ENCODE measurements at places on chromosomes 11 and 22.

DNA sequence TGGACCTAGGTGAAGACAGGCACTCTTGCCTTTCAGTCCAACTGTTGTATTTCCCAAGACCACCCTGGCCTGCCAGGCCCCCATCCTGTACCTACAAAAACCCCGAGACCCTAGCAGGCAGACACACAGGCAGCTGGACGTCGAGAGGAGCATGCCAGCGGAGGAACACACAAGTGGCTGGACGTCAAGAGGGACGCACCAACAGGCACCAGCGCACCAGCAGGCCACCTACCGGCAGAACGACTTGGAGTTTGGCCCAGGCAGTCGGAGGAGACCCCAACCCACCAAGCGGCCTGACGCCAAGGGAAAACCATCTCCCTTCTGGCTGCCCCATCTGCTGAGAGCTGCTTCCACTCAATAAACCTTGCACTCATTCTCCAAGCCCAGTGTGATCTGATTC is 1883.4 kb upstream of the RAG2 start:
- H3K4me3 ChIP-seq: no peak overlapping the region
- H3K27me3 ChIP-seq: no peaks in the 10 kb centered on the region
- H3K27ac ChIP-seq: no peak overlapping the region
- no peak for DNase-seq

- H3K27ac ChIP-seq: no peak overlapping the region
- no peak for DNase-seq
- H3K4me3 ChIP-seq: no peak overlapping the region
- H3K4me1 ChIP-seq: peaks cover 4% of the 10 kb centered on the region
- no peaks in the 10 kb centered on the region for H3K27me3 ChIP-seq
Observed at GRCh38 chr22:38186429-38186828, 4.8 kb upstream of the PLA2G6 start.

DNA sequence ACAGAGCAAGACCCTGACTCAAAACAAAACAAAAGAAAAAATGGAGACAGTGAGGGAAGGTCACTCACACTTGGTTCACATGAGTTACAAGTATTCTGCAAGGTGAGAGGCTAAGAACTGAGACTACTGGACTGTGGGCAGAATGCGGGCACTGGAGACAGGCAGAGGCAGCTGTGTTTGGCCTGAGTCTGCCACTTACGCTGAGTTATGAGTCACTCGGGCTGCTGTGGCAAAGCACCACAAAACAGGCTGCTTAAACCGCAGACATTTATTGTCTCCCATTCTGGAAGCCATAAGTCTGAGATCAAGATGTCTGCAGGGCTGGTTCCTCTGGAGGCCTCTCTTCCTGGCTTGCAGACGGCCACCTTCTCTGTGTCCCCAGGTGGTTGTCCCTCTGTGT is 122.8 kb downstream of the SHANK2 start:
- no peak overlapping the region for H3K27ac ChIP-seq
- DNase-seq: no peak
- H3K4me1 ChIP-seq: no peaks in the 10 kb centered on the region
- no peaks in the 10 kb centered on the region for H3K27me3 ChIP-seq
- H3K36me3 ChIP-seq: no peaks in the 10 kb centered on the region

DNA sequence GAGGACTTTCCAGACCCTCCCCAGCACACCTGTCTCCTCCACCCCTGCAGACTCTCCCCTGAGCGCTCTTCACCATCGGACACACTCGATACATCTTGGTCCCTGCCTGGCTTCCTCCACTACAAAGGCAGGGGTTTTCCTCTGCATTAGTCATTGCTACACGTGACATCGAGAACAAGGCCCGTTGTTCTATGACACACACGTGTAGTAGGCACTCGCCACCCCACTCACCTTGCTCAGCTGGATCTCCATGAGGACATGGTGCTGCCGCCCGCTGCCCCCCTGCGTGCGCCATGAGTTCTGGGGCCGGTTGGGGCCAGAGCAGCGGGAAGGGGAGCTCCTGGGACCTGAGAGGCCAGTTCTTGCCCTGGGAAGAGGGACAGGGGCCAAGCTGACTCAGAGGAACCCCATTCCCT is 16.7 kb downstream of the ATG2A start:
- peaks cover 10% of the 10 kb centered on the region for H3K36me3 ChIP-seq
- H3K4me3 ChIP-seq: peak overlapping the region; percentile 59
- no peaks in the 10 kb centered on the region for H3K27me3 ChIP-seq

DNA sequence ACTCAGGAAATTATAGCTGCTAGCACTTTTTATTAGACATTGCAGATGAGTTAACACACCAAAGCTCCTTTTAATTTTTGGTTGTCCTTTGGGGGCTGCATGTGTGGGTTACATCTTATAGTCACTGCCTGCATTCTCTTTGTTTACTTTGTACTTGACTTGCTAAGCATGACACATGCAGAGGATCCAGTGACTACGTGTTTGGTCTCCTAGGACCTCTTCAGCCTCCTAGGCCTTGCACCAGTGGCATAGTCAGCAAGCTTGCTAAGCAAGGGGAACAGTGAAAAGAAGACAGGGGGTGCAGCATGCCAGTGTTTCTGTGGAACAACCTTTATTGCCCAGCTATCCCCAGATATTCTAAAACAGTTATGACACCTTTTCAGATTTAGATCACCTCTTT is 108.2 kb downstream of the PAX6 start:
- no peaks in the 10 kb centered on the region for H3K27me3 ChIP-seq
- no peaks in the 10 kb centered on the region for H3K4me1 ChIP-seq
- no peak overlapping the region for H3K4me3 ChIP-seq
- no peaks in the 10 kb centered on the region for H3K36me3 ChIP-seq
- DNase-seq: no peak

GRCh38 chr11:4903484-4903883 is at the start of gene OR51A7:
Gene OR51A7, plus strand, starts transcription at chr11:4903783. Its CDS starts 3,587 bp downstream, at chr11:4907370.
- no peak within 1 kb of the TSS for H3K4me3 ChIP-seq
- H3K27me3 ChIP-seq: no peaks in the 10 kb centered on the region
- DNase-seq: no peak
- no peaks in the 10 kb centered on the region for H3K4me1 ChIP-seq
- H3K36me3 ChIP-seq: no peaks in the 10 kb centered on the region
- peak within 1 kb of the TSS; percentile 20 for H3K27ac ChIP-seq

DNA sequence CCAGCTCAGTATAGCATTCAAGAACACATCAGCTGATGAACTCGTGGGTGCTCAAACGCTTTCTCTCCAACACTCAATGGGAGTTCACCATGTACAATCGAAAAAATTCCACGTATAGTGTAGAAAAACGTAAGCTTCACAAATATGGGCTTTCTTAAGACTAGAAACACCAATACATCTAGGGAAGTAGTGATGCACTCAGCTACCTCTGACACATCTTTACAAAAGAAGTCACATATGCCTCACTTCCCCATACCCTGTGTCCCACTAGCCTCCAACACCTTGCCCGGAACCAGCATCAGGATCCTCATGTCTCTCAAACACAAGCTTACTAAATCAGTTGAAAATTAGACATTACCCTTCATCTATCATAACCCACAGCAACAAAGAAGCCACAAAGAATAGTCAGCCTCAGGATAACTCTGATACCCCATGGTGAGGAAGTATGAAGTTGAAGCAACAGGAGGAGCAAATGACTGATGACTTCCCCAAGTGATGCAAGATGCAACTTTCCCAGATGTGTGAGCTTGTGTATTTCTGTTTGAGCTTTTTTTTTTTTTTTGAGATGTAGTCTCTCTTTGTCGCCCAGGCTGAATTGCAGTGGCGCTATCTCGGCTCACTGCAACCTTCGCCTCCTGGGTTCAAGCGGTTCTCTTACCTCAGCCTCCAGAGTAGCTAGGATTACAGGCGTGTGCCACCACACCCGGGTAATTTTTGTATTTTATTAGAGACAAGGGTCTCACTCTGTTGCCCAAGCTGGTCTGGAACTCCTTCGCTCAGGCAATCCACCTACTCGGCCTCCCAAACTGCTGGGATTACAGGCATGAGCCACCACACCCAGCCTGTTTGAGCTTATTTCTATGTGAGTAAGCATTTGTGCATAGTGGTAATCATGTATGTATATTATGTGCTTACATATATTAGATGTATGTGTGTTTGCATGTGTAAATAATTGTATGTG is 8.5 kb upstream of the DENND5A start:
- no peaks in the 10 kb centered on the region for H3K36me3 ChIP-seq
- H3K27me3 ChIP-seq: no peaks in the 10 kb centered on the region
- H3K4me1 ChIP-seq: peaks cover 8% of the 10 kb centered on the region
- no peak for DNase-seq

DNA sequence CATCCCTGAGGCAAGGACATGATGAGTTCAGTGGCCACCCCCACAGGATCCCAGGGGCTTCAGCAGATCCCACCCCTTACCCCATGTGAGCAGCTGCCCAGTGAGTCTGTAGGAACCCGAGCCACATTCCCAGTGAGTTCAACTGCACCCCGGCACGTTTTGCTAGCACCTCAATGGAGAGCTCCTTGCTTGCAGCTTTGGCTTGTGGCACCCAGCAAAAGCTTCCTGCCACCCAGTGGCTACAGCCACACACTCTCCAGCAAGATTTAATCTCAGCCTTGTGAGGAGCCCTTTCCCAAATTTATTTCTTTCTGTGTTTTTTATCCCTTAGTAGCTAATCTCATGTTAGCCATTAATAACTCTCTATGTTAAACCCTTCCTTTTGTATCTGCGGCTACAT is 4.0 kb downstream of the SAA1 start:
- peaks cover 1% of the 10 kb centered on the region for H3K36me3 ChIP-seq
- no peak overlapping the region for H3K4me3 ChIP-seq
- H3K27ac ChIP-seq: no peak overlapping the region
- H3K27me3 ChIP-seq: no peaks in the 10 kb centered on the region
- peaks cover 7% of the 10 kb centered on the region for H3K4me1 ChIP-seq
- DNase-seq: no peak

GRCh38 chr11:130691581-130691980 is 224.7 kb downstream of the SNX19 start:
- no peak for DNase-seq
- no peaks in the 10 kb centered on the region for H3K36me3 ChIP-seq
- no peaks in the 10 kb centered on the region for H3K4me1 ChIP-seq
- H3K27me3 ChIP-seq: peaks cover 12% of the 10 kb centered on the region

GRCh38 chr11:130798280-130798679 is 118.0 kb downstream of the SNX19 start:
- H3K27ac ChIP-seq: no peak overlapping the region
- H3K36me3 ChIP-seq: no peaks in the 10 kb centered on the region
- no peaks in the 10 kb centered on the region for H3K27me3 ChIP-seq
- H3K4me1 ChIP-seq: no peaks in the 10 kb centered on the region

DNA sequence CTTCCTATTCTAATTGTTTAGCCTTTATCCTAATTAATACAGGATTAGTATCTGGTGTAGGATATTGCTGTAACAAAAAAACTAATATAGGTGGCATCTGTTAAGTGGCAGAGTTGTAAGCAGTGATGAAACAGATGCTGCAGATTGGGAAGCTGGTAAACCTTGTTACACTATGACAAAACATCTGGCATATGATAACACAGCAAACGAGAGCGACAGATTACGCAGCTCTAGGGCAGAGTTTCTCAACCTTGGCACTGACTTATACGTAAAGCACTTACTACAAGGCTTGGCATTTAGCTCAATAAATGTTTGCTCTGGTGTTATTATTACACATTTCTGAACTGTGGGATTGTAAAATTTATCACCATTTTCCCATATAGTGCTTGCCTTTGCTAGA is 137.0 kb downstream of the ATG16L2 start:
- H3K36me3 ChIP-seq: peaks cover 4% of the 10 kb centered on the region
- H3K4me3 ChIP-seq: no peak overlapping the region
- H3K27ac ChIP-seq: no peak overlapping the region
- H3K27me3 ChIP-seq: no peaks in the 10 kb centered on the region
- H3K4me1 ChIP-seq: no peaks in the 10 kb centered on the region

DNA sequence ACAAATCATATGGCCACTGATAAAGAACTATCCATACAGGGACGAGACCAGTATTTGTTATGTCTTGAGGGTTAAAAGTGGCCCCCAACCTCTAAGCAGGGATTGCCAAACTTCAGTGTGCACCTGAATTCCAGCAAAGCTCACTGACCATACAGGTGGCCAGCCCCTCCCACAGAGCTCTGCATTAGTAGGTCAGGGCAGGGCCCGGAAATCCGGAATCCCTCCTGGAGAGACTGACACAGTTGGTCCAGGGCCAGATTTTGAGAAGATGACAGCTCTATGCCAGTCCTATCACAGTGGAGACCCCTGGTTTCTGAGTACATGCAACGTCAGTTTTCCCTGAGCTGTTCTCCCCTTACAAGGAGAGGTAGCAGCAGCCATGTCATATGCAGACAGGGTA is 20.8 kb downstream of the VPS37C start:
- H3K27me3 ChIP-seq: no peaks in the 10 kb centered on the region
- H3K36me3 ChIP-seq: peaks cover 2% of the 10 kb centered on the region
- H3K4me1 ChIP-seq: peaks cover 7% of the 10 kb centered on the region
- no peak overlapping the region for H3K27ac ChIP-seq
- no peak overlapping the region for H3K4me3 ChIP-seq

- H3K27ac ChIP-seq: no peak overlapping the region
- H3K27me3 ChIP-seq: peaks cover 18% of the 10 kb centered on the region
- DNase-seq: no peak
- H3K36me3 ChIP-seq: no peaks in the 10 kb centered on the region
- no peak overlapping the region for H3K4me3 ChIP-seq
- H3K4me1 ChIP-seq: peaks cover 34% of the 10 kb centered on the region
Observed at GRCh38 chr22:28896611-28897010, 13.2 kb downstream of the ZNRF3 start.

GRCh38 chr22:48089601-48090331 is 1327.3 kb downstream of the TBC1D22A start:
- DNase-seq: no peak
- H3K36me3 ChIP-seq: no peaks in the 10 kb centered on the region
- peaks cover 1% of the 10 kb centered on the region for H3K27me3 ChIP-seq
- H3K4me3 ChIP-seq: no peak overlapping the region
- no peak overlapping the region for H3K27ac ChIP-seq

DNA sequence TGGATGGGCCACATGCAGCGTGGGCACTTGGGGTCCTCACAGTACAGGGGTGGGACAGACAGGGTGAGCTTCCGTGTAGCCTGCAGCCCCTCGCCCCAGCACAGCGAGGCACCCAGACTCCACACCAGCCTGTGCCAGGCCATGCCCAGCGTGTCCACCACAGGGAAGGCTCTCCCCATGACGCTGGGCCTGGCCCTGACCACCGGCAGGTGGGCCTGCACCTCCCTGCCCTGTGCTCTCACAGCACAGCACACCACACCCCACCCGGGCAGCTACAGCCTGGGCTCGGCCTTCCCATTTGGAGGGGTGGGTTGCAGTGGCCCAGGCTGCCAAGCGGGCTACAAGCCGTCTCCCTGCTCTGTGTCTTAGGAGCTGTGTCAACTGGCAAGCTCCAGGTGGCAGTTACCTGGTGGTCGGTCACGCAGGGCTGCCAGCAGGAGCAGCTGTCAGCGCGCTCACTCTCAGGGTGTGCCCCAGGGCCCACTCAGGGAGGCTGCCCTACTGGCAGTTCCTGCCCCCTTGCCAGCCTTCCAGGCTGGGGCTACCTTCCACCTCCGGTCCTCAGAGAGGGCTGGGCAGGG is 4.6 kb downstream of the MOB2 start:
- no peak overlapping the region for H3K4me3 ChIP-seq
- DNase-seq: no peak
- H3K36me3 ChIP-seq: no peaks in the 10 kb centered on the region
- peaks cover 8% of the 10 kb centered on the region for H3K4me1 ChIP-seq
- no peaks in the 10 kb centered on the region for H3K27me3 ChIP-seq
- H3K27ac ChIP-seq: no peak overlapping the region
